Stimulated activated CD4-positive, alpha-beta T cell treated with anti-CD3 and anti-CD28 coated beads, TNF-alpha, amount 100 ng/mL, for 1 hour (primary cell): ENCODE measurements at places on chromosomes 3 and 15.

- no peak for DNase-seq
These were observed 27.3 kb downstream of the NEO1 start for GRCh38 chr15:73079565-73079964.

DNA sequence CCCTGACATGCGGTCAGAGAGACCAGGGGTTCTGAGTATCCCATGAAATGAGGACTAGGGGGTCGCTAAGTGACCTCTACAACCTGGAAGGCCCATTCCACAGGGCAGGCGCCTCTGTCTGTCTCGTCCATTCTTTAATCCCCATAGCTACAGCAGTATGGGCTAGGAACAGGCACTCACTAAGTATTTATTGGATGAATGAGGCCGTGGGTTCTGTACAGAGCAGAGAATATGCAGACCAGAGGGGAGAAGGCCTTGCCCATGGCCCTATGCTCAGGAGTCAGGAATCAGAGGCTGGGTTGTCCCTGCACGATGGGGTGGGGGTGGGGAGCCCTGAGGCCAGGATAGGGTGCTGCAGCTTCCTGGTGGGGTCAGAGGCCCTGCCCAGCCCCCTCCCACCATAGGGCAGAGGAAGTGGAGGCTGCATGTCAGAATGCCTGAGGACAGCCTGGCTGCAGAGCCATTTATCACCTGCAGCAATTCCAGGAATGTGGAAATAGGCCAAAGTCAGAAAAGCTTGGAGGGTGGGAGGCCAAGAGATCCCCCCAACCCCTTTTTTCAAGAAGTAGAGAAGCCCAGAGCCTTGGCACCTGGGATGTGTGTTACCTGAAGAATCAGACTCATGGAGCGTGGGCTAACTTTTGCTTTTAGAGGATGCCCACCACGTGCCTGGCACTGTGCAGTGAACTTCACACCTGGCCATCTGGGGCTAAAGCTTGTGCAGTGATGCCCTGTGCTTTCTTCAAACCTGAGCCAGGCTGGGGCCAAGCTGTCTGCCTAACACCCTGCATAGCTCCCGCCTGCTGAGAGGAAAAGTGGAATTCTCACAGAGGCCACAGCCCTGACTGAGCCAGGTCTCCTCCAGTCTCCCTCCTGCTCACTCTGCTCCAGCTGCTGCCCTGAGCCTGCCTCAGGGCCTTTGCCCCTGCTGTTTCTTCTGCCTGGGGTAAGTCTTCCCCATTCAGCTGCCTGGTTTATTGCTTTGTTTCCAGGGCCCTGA is 109.4 kb downstream of the WNT7A start:
- no peak for DNase-seq

DNA sequence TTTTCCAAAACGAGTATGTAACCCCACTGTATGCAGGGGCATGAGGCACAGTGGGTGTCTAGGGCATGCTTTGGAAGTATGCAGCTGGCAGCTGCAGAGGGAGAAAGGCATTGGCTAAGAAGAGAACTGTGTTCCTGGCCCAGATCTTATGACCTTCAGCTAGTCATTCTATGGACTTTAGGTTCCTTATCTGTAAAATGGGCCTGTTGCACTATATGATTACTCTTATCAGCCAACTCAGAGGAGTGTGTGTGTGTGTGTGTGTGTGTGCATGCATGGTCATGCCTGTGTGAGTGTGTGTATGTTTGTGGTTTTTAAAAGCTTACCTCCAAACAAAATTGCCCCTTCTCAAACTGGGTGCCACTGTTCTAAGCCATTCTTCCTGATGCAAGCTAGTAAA is 27.4 kb upstream of the CHST2 start:
- no peak for DNase-seq

GRCh38 chr3:7841451-7841850 is 660.2 kb upstream of the LMCD1 start:
- no peak for DNase-seq

- DNase-seq = no peak
These were observed 116.8 kb upstream of the SPATA16 start for GRCh38 chr3:173257797-173258196.

DNA sequence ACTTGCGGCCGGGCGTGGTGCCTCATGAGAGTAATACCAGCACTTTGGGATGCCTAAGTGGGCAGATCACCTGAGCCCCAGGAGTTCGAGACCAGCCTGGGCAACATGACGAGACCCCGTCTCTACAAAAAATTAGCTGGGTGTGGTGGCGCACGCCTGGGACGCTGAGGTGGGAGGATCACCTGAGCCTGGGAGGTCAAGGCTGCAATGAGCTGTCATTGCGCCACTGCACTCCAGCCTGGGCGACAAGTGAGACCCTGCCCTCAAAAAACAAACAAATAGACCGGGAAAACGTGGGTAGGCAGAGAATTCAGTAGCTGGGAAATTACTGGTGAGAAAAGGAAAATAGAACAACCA is 667 bp downstream of the UMPS start:
- DNase-seq = peak; percentile 8

GRCh38 chr15:71114887-71115566 is at the start of gene THSD4:
TSS of gene THSD4 (plus strand) at chr15:71115471.
- DNase-seq = no peak
